ENCODE measurements at places on chromosomes 13 and 19.

DNA sequence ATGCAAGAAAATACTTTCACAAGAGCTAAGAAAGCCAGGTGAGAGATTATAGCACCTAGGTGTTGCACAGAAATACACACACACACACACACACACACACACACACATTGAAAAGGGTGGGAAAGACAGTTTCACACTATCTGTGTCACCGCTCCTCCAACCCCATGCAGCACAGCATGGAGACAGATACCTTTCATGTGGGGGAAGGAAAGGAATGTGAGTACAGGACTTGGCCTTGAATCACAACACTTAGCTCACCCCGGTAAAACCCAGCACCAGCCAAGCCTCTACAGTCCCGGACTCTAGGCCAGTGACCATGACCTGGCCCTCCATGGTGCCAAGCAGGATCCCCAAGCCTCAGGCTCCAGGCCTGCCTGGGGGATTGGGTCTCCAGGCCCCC lies 462.0 kb upstream of the SPRY2 start:
- DNase-seq = no peak

DNA sequence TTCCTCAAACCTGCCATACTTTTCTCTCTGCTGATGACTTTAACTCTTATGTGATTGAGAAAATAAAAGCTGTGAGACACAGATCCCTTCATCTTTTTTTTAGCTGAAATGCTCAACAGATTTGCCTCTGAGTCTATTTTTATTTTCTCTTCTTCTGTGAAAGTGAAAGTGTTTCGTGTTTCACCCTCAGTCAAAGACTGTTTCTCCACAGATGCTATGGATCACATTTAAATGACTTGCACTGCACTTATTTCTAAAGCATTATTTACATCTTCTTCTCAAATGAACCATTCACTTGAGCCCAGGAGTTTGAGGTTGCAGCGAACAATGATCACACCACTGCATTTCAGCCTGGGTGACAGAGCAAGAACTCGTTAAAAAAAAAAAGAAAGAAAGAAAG lies 890.1 kb upstream of the PCDH20 start:
- DNase-seq = no peak

DNA sequence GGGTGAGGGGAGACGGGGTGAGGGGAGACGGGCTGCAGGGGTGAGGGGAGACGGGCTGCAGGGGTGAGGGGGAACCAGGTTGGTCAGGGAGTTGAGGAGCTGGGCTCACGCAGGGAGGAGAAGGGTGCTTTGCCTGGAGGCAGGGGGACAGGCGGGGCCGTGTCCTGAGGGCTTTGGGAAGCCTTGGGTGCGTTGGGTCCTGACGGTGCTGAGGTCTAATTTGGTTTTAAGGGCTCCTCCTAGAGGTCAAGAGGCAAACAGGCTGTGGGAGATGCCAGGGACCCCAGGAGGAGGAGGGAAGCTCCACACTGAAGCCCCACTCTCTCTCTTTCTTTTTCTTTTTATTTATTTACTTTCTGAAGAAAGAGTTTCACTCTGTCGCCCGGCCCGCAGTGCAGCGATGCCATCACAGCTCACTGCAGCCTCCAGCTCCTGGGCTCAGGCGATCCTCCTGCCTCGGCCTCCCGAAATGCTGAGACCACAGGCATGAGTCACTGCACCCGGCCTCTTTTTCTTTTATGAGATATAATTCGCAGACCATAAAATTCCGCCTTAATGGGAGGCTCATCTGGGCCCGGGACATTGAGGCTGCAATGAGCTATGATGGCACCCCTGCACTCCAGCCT lies 9.3 kb upstream of the MISP start:
- no peak for DNase-seq

- DNase-seq = no peak
Observed at GRCh38 chr19:39017026-39017425, 15.3 kb downstream of the FBXO27 start.

- DNase-seq = no peak
Observed at GRCh38 chr19:48818234-48818820, 7.5 kb upstream of the BCAT2 start.

GRCh38 chr19:47098608-47099007 lies 15.0 kb downstream of the ZC3H4 start:
- no peak for DNase-seq

DNA sequence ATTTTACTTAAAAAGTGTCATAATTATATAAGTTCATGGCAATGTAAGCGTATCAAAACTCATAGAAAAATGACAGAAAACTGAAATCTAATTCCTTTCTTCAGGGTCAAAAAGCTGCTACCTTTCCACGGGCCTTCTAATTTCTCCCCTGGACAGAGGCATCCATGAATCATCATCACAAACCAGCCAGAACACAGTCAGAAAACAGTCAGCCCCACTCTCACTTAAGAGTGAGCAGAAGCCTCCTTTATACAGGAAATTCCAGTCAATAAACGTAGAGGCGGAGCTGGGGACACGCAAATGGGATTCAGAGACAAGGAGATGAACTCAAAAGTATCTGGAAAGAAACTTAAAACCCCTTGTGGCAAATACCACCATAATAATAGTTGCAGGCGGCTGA lies 54.2 kb upstream of the ABCC4 start:
- no peak for DNase-seq

All from right kidney (tissue), 9 donors.